Psoas muscle (tissue), 8 donors: ENCODE measurements at places on chromosomes 4 and X.

GRCh38 chr4:158610790-158611189, 60.9 kb downstream of the C4orf46 start:
- no peak for DNase-seq

- DNase-seq = peak; percentile 64
These were observed 9.6 kb downstream of the HAUS7 start for GRCh38 chrX:153460826-153461225.

DNA sequence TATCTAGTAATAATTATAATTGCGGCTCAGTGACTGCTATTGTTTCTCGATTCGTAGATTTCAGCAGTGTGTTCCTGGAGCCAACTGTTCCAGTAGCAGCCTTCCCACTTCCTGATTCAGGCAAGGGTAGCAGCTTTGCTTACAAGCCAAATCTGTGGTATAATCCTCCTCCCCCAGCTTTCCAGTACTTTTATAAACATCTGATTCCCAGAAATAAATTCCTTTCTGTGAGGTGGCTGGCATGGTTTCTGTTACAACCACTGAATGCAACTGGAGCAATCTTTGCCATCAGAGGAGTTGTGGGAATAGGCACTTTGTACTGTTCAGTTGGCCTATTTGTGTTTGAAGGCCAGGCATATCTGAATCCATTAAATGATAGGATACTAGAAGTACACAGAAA, 80.0 kb downstream of the GLRA3 start:
- DNase-seq = no peak

- no peak for DNase-seq
These were observed 167.7 kb downstream of the PAPSS1 start for GRCh38 chr4:107552306-107552705.

DNA sequence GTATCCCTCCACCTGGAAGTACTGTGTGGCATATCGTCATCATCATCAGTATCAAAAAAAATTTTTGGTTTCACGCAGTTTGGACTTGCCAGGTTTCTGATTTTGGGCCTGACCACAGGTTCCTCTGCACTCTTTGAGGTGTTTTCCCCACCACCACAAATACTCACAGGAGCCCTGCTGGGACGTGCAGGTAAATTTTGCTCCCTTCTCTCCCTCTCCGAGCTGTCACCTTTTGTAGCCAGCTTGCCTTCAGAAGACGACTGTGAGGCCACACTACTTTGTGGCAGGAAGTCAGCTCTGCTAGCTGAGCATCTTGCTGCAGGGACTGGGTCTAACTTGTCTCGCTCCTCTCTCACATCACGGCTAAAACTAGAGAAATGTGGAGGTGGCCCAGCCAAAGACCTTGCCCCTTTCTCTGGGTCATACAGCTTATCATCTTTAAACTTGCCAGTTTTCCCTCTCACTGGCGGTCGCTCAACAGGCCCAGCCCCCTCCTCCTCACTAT, 2.8 kb downstream of the PJA1 start:
- DNase-seq = no peak
